ENCODE measurements at places on chromosomes 13 and 19.

- DNase-seq: no peak
Measured at GRCh38 chr13:113146750-113147149, 11.7 kb upstream of the PROZ start.

DNA sequence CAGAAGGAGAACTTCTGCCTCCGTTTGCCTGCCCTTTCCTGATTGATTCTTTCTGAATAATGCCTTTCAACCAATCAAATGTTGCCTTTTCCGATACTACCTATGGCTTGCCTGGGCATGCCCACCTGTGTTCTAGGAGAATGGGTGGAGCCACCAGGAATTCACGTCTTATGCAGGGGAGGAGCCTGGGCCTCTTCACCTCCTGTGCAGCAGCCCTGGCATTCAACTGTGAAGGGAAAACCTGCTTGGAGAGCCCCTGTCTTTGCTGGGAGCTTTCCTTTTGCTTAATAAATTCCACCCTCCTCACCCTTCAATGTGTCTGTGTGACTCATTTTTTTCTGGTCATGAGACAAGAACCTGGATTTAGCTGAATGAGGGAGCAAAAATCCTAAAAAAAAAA lies 730.7 kb downstream of the UQCRFS1 start:
- no peak for DNase-seq

DNA sequence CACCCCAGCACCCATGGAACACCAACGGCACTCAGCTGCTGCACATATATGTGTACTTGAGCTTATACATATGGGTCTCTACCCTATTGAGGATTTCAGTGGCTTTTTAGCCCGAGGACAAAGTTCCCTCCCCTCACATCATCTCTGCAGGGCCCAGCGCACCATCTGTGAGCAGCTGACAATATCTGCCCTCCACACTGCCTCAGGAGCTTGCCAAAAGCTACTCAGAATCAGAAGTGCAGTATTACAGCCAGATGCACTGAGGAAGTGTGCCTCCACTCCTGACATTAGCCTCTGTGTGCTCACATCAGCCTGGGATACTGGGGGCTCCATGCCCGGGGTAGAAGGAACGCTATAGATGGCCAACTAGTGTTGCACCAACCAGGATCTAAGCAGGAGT lies 903.9 kb downstream of the UQCRFS1 start:
- DNase-seq: no peak

DNA sequence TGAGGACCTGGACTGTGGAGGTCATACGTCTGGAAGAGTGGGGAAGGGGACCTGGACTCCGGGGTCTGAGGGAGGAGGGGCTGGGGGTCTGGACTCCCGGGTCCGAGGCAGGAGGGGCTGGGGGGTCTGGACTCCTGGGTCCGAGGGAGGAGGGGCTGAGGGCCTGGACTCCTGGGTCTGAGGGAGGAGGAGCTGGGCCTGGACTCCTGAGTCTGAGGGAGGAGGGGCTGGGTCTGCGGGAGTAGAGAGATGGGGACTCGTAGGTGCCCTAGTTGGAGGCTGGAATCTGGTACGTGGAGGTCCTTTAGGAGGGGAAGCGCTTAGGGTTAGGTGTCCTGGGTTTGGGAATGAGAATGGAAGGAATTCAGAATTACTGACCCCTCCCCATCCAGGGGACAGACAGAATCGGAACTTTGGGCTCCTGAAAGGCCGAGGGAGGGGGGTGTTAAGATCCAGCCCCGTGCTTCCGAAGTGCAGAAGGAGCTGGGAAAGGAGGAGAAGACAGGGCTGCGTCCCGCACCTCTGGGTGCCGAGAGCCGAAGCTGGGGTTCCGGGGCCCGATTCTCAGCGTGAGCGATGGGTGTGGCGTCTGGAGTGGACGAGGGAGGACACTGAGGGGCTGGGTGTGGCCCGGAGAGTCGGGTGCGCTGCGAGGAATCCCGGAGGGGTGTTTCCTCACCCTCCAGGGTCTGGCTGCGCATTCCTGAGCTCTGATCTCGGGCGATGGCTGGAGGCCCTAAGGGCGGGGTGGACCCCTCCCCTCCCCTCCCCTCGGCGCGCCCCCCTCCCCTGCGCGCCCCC lies 608 bp downstream of the MYADM start:
- DNase-seq: peak; percentile 85

DNA sequence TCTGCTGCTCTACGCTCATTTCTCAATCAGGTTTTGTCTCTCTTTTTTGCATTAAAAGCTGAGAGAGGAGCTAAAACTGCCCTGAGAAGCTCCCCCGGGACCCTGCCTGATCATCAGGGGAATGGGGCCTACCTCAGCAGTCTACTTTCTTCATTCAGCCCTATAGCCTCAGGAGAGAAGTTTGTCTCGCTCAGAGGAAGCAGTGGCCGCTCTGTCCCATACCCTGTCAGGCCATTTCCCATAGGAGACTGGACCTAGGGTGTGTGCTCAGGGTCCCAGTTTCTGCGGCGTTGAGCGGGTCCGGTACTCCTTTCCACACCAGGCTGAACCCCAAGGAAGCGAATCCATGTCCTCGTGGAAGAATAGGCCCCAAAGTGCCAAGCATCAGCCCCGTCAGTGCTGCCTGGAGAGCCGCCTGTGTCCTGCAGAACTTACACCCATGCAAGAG lies 21.7 kb downstream of the UBE2L5 start:
- no peak for DNase-seq

DNA sequence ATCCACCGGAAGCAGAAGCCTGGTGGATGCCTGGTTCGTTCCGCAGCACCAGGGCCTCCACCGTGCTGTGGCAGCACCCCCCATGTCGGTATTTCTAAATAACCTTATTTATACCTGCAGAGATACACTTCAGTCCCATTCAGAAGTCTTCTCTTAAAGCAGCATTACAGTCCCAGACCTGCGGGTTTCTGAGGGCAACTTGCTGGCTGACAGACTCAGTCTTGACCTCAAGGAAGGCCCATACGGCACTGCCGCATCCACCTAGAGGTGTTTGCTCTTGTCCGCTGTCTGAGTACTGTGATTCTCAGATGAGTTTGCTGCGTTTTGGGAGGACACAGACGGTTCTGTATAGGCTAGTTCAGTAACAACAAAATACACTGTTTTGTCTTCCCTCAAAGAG lies 16.9 kb upstream of the TEX29 start:
- DNase-seq: no peak

GRCh38 chr19:17685451-17686022 lies 2.6 kb downstream of the UNC13A start:
- DNase-seq: no peak

- no peak for DNase-seq
Measured at GRCh38 chr19:27774827-27775226, 1438.1 kb downstream of the UQCRFS1 start.

DNA sequence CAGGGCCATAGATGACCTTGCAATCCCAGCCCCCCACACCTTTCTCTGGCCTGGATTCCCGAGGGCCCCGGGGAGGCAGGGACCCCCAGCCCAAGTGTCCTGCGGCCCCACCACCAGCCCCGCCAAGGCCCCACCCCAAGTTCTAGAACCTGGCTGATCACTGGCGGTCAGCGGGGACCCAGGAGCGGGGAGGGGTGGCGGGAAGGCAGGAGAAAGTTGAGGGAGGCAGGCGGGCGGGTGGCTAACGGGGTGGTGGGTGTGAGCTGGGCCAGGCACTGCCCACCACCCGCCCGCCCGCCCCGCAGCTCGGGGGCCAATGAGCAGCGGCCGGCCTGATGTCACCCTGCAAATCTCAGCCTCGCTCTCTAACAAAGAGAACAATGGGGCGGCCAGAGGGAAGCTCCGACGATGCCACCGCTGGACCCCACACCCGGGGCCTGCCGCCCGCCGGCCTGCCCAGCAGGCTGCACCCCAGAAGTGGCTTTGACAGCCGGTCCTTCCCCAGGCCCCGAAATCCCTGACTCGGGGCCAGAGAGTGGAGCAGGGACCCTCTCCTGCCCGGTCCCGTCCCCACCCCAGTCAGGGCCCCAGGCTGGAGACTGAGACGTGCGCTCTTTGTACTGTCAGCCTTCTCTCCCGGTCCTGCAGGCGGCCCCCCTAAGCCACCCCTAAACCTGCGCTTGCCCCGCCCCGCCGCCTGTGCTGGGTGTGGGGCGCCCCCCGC lies 1.6 kb downstream of the MEX3D start:
- DNase-seq: peak; percentile 93

GRCh38 chr13:75512253-75512652 lies 25.4 kb downstream of the COMMD6 start:
- DNase-seq: no peak

DNA sequence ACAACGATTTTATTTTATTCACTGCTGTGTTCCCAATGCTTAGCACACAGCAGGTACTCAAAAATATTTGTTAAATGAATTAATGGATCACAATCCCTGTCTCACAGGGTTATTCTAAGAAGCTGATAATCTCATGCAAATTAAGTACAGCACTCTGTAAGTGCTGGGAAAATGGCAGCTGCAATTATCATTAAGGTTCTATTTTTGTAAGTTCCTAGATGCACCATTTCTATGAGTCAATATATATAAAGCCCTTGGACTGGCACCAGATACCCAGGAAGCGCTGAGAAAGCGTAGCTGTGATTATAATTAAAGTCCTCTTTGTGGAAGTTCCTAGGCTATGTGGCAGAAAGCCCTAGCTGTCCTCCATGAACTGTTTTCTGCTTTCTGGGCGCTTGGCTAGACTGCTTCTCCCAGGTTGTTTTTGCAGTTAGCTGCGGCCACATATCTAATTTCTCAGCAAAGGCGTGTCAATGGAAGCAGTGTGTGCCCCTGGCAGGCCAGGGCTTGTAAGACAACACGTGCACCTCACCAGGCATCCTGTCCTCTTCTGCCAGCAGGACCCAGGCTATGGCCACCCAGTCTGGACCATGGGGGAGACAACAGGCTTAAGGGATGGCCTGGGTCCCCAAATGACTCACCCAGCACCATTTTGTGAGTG lies 5.2 kb upstream of the SRRM5 start:
- no peak for DNase-seq

GRCh38 chr13:48492096-48492440 lies 40.8 kb downstream of the RCBTB2 start:
- DNase-seq: no peak

DNA sequence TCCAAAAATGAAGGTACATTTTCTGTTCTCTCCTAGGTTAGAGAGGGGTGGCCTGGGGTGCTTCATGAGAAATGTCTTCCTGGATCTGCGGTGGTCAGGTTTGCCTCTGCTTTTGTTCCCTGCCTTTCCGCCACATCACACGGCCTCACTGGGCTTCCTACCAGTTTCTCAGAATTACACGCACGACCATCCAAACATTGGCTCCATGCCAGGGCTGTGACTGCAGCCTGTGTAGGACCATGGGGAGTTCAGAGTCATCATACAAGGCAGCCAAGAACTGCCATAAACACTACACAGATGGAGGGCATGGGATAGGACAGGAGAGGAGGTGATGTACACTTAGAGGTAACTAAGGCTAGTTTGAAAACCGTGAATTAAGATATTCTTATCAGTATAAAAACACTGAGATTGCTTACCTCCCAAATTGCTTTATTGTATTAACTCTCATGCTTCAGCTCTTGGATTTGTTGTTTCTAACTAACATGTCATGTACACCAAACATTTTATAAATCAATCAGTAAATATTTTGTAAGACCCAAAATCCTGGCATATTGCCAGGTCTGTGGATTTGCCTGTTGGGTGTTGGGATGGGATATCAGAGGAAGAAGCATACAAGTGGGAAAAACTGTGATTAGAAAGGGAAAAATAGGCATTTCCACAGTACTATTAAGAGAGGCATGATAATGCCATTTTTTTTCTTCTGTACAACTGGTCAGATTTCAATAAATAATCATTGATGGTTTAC lies 45.2 kb downstream of the CDADC1 start:
- peak; percentile 74 for DNase-seq

GRCh38 chr13:42574435-42575311 lies 721 bp downstream of the TNFSF11 start:
- no peak for DNase-seq

DNA sequence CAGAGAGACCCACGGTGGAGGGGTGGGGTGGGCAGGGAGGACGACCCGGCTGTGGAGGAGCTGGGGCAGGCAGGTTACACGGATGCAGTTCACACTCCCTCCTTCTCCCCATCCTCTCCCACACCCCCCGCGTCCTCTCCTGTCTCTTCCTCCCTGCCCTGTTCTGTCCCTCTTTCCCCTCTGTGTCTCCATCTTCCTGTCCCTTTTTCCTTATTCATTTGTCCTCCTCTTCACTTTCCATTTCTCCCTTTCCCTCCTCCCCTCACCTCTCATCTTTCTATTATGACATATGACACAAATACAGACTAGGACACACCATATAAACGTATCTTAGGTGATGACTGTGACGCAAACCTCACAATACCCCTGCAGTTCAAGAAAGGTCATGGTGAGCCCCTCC lies 96.6 kb downstream of the SCGB2B2 start:
- DNase-seq: no peak

GRCh38 chr13:74674720-74675119 lies 540.5 kb upstream of the KLF12 start:
- DNase-seq: no peak

GRCh38 chr19:1970806-1971502 lies 30.0 kb downstream of the CSNK1G2 start:
- no peak for DNase-seq

GRCh38 chr19:35882114-35882832 lies 13.9 kb downstream of the APLP1 start:
- DNase-seq: peak; percentile 87

- DNase-seq: peak; percentile 10
Measured at GRCh38 chr13:35179494-35179893, 237.4 kb downstream of the NBEA start.

- DNase-seq: no peak
Measured at GRCh38 chr13:60363288-60363687, 33.7 kb upstream of the TDRD3 start.

DNA sequence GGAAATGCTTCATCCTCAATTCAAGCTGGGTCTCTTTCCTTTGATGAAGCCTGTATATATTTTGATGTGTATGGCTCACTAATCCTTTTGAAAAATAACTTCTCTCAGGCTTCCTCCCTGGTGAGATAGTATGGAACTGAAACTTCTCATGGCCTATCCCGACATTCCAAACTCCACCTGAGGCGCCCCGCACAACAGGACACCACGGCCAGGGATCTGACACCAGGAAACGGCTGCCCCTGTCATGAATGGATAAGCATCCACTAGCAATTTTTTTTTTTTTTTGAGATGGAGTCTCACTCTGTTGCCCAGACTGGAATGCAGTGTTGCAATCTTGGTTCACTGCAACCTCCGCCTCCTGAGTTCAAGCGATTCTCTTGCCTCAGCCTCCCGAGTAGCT lies 16.4 kb downstream of the SLC7A1 start:
- no peak for DNase-seq

GRCh38 chr13:66887088-66887487 lies 343.0 kb downstream of the PCDH9 start:
- peak; percentile 1 for DNase-seq

DNA sequence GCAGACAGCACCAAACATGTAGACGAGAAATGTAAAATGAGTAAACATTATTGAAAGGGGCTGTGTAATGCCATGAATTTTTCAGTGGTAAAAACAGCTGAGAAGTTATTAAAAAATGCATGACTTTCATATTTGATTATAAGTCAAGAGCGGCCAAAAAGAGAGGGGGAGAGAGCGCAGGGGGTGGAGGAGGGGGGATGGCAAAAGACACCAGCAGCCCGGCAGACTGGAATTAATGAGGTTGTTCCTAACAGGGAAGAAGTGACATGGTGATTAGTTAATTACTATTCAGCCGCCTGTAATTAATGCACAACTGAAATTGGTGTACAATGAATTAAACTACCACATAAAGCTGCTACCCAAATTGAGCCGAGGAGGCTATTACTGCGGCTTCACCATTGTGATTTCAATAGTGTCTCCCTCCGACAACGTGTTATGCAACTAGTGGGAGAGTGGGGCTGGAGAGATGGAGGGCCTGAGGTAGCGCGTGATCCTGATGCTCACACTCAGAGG lies 89.1 kb upstream of the VSTM2B start:
- no peak for DNase-seq

- DNase-seq: peak; percentile 35
Measured at GRCh38 chr13:101527130-101527529, 74.7 kb downstream of the ITGBL1 start.
